ENCODE measurements at places on chromosomes 5 and 9.

DNA sequence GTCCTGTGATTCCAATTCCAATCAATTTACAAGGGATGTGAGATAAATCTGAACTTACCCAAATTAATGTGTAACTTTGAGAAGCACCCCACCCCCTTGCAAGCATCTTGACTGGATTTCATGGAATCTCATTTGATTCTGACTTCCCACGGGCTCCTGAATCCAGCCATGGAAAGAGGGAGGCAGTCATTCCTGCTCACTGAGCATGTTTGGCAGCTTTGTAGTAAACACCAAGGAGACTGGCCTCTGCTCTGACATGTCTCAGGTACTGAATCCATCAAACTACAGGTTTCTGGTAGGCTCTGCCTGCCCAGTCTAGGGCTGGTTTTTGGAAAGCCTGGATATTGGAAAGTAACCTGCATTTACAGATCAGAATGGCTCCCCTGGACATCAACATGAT is 357.6 kb downstream of the ARHGEF28 start:
- H3K4me3 ChIP-seq: no peak overlapping the region
- DNase-seq: no peak

- H3K4me1 ChIP-seq: peaks cover 47% of the 10 kb centered on the region
- peak; percentile 49 for DNase-seq
These were observed 97.0 kb downstream of the MEF2C start for GRCh38 chr5:88785746-88786565.

DNA sequence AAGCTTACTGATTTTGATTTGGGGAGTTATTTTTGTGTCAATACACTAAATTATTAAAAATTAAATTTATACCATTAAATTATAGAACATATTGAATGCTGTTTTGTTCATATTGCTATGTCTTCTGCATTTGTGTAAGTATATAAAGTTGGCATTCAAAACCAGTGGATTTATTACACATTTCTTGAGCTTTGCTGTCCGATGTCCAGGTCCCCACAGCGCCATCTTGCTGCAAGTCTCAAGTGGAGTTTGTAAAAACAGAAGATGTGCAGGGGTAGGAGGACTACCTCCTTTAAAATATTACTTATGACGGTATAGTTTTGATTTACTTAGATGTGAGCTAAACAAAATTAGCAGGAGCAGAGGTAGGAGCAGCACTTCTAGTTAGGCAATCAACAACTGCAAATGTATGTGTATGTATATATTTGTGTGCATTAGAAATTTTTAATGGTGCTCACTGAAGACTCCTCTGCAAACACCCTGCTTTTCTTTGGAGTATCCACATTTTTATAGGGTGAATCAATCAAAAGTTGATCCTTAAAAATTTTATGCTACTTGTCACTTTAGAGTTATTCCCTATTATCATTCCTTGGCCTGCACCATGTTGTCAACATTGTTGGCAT is 37.4 kb downstream of the CPEB4 start:
- no peaks in the 10 kb centered on the region for H3K36me3 ChIP-seq
- DNase-seq: no peak
- no peak overlapping the region for H3K4me3 ChIP-seq
- H3K27me3 ChIP-seq: no peaks in the 10 kb centered on the region

DNA sequence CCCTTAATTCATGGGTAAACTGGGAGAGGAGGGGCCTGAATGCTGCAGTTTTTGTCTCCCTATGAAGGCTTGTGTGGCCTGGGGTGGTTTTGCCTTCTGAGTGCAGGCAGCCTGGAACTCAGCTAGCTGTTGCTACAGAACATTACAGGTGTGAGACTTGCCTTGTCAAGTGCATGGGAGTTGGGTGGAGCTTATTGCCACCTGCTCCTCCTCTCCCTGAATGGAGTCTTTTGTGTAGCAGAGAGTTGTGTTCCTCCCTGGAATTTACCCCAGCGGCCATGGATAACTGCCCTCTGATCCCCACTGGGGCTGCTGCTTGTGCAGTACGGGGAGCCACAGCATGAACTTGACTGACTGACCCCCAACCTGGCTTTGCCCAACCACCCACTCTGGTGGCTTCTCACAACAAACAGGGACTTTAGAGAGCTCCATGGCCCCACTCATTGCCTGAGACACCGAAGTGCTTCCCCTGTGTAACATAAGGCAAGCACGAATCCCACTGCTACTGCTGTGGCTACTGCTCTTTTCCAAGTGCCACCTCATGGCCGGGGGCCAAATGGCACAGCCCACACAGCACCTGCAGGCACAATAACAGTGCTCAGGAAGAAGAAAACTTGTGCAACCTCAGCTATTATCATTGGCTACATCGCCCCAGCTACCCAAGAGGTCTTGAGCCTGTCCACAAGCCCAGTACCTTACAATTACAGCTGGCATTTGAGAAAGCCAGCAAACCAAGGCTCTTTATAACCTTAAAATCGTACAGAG is 942.9 kb downstream of the CDH18 start:
- DNase-seq: no peak
- H3K27ac ChIP-seq: no peak overlapping the region
- no peak overlapping the region for H3K4me3 ChIP-seq
- H3K36me3 ChIP-seq: no peaks in the 10 kb centered on the region
- no peaks in the 10 kb centered on the region for H3K4me1 ChIP-seq

DNA sequence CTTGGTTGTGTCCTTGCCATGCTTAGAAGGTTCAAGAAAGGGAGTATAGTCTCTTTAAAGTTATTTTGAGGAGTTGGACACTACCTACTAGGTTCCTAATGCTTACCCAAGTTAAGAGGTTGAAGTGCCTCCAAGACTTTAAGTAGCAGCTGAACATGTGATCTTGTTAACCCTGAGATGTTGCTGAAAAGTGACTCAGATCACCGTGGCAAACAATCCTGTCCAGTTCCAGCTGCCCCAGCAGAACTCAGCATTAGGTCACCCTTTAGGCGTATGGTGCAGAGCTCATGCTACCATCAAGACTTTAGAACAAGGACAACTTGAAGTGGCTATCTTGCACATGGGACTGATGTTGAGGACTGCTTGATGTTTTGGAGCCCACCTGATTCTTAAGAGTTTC is 22.5 kb downstream of the ZNF462 start:
- DNase-seq: peak; percentile 87
- no peaks in the 10 kb centered on the region for H3K36me3 ChIP-seq
- no peak overlapping the region for H3K4me3 ChIP-seq
- H3K4me1 ChIP-seq: peaks cover 54% of the 10 kb centered on the region

DNA sequence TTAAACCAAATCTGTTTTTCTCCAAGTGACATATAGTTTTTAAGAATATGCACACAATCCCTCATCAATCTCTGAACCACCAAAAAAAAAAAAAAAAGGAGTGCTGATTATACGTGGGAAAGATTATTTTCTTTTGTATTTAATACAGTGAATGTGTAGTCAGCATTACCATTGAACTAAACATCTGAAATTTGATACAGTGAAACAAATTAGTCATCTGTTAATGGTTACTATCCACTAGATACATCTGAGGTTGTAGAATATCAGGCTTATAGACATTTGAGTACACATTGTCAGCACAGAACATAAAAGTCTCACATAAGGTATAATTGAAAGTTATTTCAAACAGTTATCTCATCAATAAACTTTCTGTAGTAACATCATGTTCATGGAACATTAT is 87.0 kb downstream of the SLF1 start:
- H3K36me3 ChIP-seq: no peaks in the 10 kb centered on the region
- no peaks in the 10 kb centered on the region for H3K4me1 ChIP-seq
- H3K27me3 ChIP-seq: no peaks in the 10 kb centered on the region

- peaks cover 2% of the 10 kb centered on the region for H3K27me3 ChIP-seq
- no peak overlapping the region for H3K27ac ChIP-seq
- no peaks in the 10 kb centered on the region for H3K4me1 ChIP-seq
- no peak for DNase-seq
- no peak overlapping the region for H3K4me3 ChIP-seq
These were observed 15.1 kb upstream of the CARTPT start for GRCh38 chr5:71703941-71704340.

DNA sequence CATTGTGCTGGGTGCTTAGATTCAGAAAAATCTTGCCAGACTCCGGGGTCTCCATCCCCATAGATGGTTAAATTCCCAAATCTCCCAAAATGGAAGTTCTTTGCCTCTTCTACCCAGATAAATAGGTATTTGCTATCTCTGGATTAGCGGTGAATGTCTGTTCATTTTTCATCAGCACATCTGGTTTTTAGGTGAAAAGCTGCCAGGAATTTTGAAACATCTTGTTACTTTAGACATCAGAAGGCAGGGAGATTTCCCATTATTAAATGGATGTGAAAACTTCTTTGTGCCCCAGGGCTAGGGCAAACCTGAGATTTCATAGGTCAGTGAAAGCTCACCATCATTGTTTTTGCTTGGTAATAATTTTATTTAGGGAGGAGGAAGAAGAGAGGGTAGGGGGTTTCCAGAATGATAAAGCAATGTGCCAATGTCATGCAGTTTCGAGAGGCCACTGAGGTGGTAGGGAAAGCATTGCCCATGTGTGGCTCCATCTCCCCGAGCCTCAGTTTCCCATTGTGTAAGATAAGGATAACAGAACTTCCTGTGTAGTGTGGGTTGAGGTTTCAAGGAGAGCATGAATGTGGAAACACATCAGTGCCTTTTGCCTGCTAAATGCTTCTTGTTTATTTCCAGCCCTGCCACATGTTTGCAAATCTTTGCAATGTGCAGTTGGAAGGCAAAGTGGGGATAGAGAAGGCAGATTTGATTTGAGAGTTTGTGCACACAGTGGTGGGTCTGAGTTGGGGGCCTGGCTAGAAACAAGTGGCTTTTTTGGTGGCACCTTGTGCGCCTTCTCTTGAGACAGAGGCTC is 147.2 kb upstream of the KLF4 start:
- H3K36me3 ChIP-seq: no peaks in the 10 kb centered on the region
- peaks cover 19% of the 10 kb centered on the region for H3K4me1 ChIP-seq
- no peak for DNase-seq
- peak overlapping the region; percentile 97 for H3K27ac ChIP-seq

DNA sequence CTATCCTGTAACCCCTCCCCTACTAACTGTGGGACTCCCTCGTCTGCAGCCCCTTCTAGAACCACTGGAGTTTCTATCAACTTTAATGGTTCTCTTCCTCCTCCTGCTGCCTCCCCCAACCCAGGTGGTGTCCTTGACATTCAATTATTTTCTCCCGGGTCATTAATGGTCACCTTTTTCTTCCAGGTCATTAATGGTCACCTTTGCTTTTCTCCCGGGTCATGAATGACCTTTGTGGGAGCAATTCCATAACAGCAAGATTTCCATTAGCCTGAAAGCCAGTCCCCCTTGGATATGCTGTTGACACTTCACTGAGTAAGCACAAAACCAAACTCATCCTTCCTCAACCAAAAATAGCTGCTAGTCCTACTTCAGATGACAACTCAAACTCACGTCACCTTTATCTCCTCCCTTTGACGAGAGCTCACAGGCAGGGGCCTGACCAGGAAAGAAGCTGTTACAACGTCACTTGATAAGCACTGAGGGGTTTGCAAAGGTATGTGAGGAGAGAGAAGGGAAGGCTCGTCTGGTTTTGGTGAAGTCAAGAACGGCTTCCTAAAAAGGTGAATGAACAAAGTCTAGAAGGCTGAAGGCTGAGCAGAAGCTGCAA is 10.9 kb downstream of the CCDC127 start:
- no peak overlapping the region for H3K4me3 ChIP-seq
- H3K27ac ChIP-seq: peak overlapping the region; percentile 74
- peaks cover 25% of the 10 kb centered on the region for H3K4me1 ChIP-seq
- no peak for DNase-seq
- no peaks in the 10 kb centered on the region for H3K36me3 ChIP-seq
- H3K27me3 ChIP-seq: no peaks in the 10 kb centered on the region

DNA sequence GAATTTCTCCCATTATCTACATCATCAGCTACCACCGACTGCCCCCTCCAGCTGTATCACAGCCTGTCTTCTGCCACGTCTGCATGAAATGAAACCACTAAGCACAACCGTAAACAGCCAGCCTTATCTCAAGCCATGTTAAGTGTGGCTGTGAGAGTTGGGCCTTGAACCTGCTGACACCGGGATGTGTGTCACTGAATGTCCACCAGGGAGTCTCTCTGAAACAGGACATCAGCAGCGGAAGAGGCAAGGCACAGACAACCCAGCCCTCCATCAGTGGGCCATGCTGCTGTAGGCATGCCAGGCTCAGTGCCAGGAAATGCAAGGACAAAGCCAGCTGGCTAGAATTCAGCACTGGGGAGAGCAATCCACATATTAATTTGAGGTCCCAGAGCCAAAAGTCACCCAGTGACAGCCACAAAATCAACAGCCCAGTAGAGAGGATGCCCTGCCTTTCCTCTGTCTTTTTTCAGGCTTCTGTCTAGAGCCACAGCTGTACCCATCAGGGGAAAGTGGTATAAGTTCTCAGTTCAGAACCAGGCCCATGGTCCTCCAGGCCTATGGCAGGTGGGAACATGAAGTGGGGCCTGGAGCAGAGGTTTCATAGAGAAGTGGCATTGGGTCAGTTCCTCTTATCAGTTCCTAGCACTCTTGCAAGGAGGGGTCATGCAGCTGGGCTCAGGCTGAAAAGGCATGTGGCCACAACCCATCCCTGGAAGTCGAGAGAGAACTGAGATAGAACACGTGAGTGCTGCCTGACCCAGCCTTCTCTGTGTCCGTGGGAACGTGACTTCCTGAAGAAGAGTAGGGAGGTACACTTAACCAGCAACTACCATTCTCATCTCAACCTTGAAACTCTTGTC is 199.4 kb downstream of the ESM1 start:
- peak; percentile 44 for DNase-seq
- H3K4me1 ChIP-seq: no peaks in the 10 kb centered on the region
- H3K27ac ChIP-seq: no peak overlapping the region

GRCh38 chr5:54693936-54694657 is 176.5 kb downstream of the SNX18 start:
- H3K4me1 ChIP-seq: no peaks in the 10 kb centered on the region
- H3K4me3 ChIP-seq: no peak overlapping the region
- H3K27me3 ChIP-seq: no peaks in the 10 kb centered on the region

GRCh38 chr5:61397238-61397637 is 65.2 kb downstream of the ZSWIM6 start:
- H3K4me1 ChIP-seq: peaks cover 11% of the 10 kb centered on the region
- no peaks in the 10 kb centered on the region for H3K36me3 ChIP-seq
- no peak overlapping the region for H3K4me3 ChIP-seq
- DNase-seq: no peak
- no peak overlapping the region for H3K27ac ChIP-seq
- H3K27me3 ChIP-seq: no peaks in the 10 kb centered on the region

Measured in gastrocnemius medialis (tissue), 4 donors.